ENCODE measurements at places on chromosomes 7 and 10. TPM values are rescaled to one million over a fixed set of nuclear protein-coding genes. Genes with fewer than 3 reads are reported as not detected.

TSC22D4 gene
- total RNA-seq = 29.9 TPM

CDK6 gene
- total RNA-seq = 82.0 TPM

ABCA13 gene
- not detected for total RNA-seq

CPXM2 gene
- total RNA-seq = not detected

EGFR gene
- total RNA-seq = 25.1 TPM

LLCFC1 gene
- total RNA-seq = not detected

UPK3B gene
- 0.15 TPM for total RNA-seq

NPY gene
- total RNA-seq = not detected

TMUB1 gene
- total RNA-seq = 46.6 TPM

ARHGAP22 gene
- total RNA-seq = 3.0 TPM

ADRB1 gene
- 2.4 TPM for total RNA-seq

CRHR2 gene
- total RNA-seq = not detected

CFAP43 gene
- 0.22 TPM for total RNA-seq

ARPC1B gene
- total RNA-seq = 247 TPM

CPN1 gene
- not detected for total RNA-seq

OPN1SW gene
- not detected for total RNA-seq

CDNF gene
- 0.69 TPM for total RNA-seq

MYOZ1 gene
- not detected for total RNA-seq

HYCC1 gene
- 30.7 TPM for total RNA-seq

AKR1D1 gene
- not detected for total RNA-seq

SLC16A9 gene
- total RNA-seq = 5.7 TPM

SEMA3C gene
- total RNA-seq = 9.2 TPM

CNTNAP2 gene
- 0.15 TPM for total RNA-seq

SHOC2 gene
- total RNA-seq = 34.8 TPM

KBTBD2 gene
- total RNA-seq = 49.8 TPM

DNAH11 gene
- total RNA-seq = 0.40 TPM

MLLT10 gene
- total RNA-seq = 30.5 TPM

VIPR2 gene
- total RNA-seq = 0.30 TPM

PAPOLB gene
- total RNA-seq = 0.30 TPM

SMIM30 gene
- total RNA-seq = 94.0 TPM

GPR15LG gene
- not detected for total RNA-seq

SLC26A4 gene
- 0.22 TPM for total RNA-seq
